ENCODE measurements at places on chromosomes 6 and 20.

DNA sequence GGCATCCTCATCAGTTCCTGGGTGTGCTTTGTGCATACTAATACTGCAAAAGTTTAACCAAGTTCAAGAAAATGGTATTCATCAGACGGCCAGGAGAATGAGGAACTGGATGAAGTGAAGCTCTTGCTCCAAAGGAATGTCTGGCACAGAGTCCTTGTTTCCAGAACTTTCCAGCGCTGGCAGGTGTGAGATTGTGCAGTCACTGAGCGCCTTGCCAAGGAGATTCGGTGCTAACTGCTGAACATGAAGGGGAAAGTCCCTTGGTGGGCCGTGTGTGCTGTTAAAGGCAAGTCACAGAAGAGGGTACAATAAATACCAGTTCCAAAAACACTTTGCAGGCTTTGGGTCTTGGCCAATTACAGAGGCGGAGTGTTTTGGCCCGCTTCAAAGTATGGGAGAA is 262.3 kb upstream of the SOX4 start:
- DNase-seq: no peak
- no peaks in the 10 kb centered on the region for H3K36me3 ChIP-seq
- no peak overlapping the region for H3K27ac ChIP-seq
- no peak overlapping the region for H3K4me3 ChIP-seq
- H3K27me3 ChIP-seq: no peaks in the 10 kb centered on the region

GRCh38 chr6:136782021-136782770 is 10.1 kb downstream of the MAP3K5 start:
- no peaks in the 10 kb centered on the region for H3K36me3 ChIP-seq
- no peaks in the 10 kb centered on the region for H3K27me3 ChIP-seq
- no peak overlapping the region for H3K27ac ChIP-seq
- no peak for DNase-seq
- peaks cover 83% of the 10 kb centered on the region for H3K4me1 ChIP-seq

DNA sequence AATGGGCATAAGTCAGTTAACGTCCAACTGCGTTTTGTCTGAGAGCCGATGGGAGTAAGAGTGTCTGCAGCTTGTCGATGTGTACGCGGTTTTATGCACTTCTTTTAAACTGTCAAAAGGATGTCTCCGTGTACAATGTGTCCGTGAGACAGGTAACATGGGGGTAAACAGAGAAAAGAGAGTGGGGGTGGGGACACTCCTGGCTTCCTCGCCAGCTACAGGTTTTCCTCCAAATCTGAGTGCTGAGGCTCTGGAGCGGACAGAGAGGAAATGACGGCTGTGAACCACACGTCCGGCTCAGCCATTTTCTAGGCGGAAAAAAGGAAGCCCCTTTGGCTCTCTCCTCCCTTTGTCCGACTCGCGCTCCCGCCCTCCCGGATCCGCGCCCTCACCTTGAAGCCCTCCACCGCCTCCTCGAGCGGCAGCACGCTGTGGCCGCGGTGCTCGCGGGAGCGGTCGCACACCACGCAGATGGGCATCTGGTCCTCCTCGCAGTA is 916 bp downstream of the TRIM27 start:
- DNase-seq: no peak
- no peaks in the 10 kb centered on the region for H3K27me3 ChIP-seq
- peak overlapping the region; percentile 94 for H3K27ac ChIP-seq
- H3K4me3 ChIP-seq: peak overlapping the region; percentile 100
- H3K4me1 ChIP-seq: peaks cover 55% of the 10 kb centered on the region

GRCh38 chr6:156068881-156069280 is 613.2 kb upstream of the NOX3 start:
- no peaks in the 10 kb centered on the region for H3K27me3 ChIP-seq
- no peaks in the 10 kb centered on the region for H3K4me1 ChIP-seq
- H3K27ac ChIP-seq: no peak overlapping the region
- no peaks in the 10 kb centered on the region for H3K36me3 ChIP-seq
- H3K4me3 ChIP-seq: no peak overlapping the region

DNA sequence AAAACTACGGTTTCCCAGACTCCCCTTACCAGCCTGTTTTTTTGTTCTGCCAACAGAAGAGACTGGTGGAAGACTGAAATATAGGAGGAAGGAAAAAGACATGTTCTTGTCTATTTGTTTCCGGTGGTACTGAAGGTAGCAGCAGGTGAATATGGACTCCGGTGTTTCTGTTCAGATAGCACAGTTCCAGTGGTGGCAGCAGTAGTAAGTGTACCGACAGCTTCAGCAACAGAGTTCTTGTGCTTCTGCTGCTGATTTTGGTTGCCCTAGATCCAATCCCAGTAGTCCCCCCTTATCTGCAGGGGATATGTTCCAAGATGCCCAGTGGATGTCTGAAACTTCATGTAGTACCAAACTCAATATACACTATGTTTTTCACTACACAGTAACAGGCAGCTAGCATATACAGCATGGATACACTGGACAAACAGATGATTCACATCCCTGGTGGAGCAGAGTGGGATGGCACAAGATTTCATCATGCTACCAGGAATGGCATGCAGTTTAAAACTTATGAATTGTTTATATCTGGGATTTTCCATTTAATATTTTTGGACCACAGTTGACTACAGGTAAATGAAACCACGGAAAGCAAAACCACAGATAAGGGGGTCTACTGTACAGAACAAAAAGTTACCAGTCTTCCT is 301.8 kb downstream of the BTBD9 start:
- H3K27me3 ChIP-seq: no peaks in the 10 kb centered on the region
- H3K27ac ChIP-seq: no peak overlapping the region
- DNase-seq: no peak

- H3K4me3 ChIP-seq: no peak overlapping the region
- no peaks in the 10 kb centered on the region for H3K36me3 ChIP-seq
- H3K27me3 ChIP-seq: no peaks in the 10 kb centered on the region
- DNase-seq: no peak
- H3K4me1 ChIP-seq: no peaks in the 10 kb centered on the region
Measured at GRCh38 chr6:125679651-125680050, 69.8 kb upstream of the HEY2 start.

DNA sequence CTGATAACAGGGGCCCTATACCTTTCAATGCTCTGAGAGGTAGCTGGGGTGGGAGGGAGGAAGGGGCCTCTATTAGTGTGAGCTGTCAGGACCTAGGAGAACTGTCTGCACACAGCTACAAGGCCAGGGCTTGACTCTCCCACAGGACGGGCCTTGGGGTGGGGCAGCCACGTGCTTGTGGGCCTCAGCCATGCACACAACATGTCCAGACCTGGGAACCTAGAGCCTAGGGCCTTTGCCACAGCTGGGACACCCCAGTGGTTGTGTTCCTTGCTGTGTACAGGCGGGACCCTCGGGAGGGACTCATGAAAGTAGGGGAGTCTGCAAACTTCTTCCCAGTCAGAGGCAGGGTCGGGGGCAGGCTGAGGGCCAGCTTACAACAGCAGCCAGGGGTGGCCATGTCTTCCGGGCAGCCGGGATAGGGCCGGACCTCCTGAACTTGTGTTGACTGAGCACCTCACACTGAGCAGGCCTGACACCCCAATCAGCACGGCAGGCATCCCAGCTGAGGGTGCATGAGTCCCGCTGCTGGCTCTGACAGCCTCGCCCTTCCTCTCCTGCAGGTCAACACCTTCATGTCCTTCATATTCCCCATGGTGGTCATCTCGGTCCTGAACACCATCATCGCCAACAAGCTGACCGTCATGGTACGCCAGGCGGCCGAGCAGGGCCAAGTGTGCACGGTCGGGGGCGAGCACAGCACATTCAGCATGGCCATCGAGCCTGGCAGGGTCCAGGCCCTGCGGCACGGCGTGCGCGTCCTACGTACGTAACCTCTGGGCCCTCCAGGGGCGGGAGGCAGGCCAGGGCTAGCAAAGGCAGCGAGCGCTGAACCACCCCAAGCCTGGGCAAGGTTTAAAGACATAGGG is 41.9 kb upstream of the MRGBP start:
- no peaks in the 10 kb centered on the region for H3K4me1 ChIP-seq
- H3K27ac ChIP-seq: no peak overlapping the region
- no peak overlapping the region for H3K4me3 ChIP-seq
- H3K36me3 ChIP-seq: no peaks in the 10 kb centered on the region
- no peaks in the 10 kb centered on the region for H3K27me3 ChIP-seq

- H3K36me3 ChIP-seq: no peaks in the 10 kb centered on the region
- no peaks in the 10 kb centered on the region for H3K4me1 ChIP-seq
- H3K27me3 ChIP-seq: no peaks in the 10 kb centered on the region
- no peak overlapping the region for H3K27ac ChIP-seq
- no peak for DNase-seq
Measured at GRCh38 chr6:3523271-3523670, 66.4 kb upstream of the SLC22A23 start.

DNA sequence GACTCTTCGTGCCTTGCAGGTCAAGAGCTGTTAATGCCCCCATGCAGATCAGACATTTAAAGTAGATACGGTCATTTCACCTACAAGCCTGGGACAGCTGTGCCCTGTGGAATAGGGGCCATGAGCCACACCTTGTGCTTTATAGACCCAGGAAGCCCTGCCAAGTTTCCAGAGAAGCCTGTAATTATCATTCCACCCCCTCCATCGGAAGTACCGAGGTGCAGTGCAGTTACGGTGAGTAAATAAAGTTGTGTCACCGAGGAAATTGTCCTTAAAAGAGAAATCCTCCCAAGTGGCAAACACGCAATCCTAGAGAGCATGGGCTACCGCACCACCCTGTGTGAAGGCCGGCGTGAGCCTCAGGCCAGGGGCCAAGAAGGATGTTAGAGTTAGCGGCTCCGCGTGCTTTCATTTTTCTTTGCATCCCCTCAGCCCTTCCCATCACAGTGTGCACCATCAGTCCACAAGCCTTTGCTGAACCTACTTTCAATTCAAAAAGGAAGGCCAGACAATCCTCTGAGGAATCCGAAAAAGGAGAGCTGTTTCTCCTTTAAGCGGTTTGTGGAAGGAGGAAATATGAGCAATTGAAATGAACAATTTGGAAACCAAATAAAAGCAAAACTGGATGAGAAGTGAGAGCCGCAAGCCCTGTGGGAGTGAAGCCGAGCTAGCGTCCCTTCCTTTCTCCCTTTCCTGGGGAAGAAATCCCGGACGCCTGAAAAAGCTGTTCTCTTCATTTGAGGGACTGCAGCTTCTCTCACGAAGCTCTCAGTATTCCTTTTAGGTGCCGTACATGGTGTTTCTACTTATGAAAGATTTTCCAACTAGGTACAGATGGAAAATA is 183.3 kb upstream of the PDE10A start:
- peaks cover 10% of the 10 kb centered on the region for H3K4me1 ChIP-seq
- DNase-seq: no peak
- peaks cover 71% of the 10 kb centered on the region for H3K27me3 ChIP-seq

- no peak overlapping the region for H3K27ac ChIP-seq
- H3K4me3 ChIP-seq: no peak overlapping the region
- no peaks in the 10 kb centered on the region for H3K36me3 ChIP-seq
- no peaks in the 10 kb centered on the region for H3K4me1 ChIP-seq
- no peaks in the 10 kb centered on the region for H3K27me3 ChIP-seq
- no peak for DNase-seq
Measured at GRCh38 chr20:48471759-48472408, 355.9 kb downstream of the PREX1 start.

- H3K4me3 ChIP-seq: no peak overlapping the region
- no peaks in the 10 kb centered on the region for H3K27me3 ChIP-seq
- H3K27ac ChIP-seq: peak overlapping the region; percentile 18
- H3K36me3 ChIP-seq: no peaks in the 10 kb centered on the region
- no peaks in the 10 kb centered on the region for H3K4me1 ChIP-seq
Measured at GRCh38 chr6:152368751-152369624, 268.2 kb downstream of the SYNE1 start.

DNA sequence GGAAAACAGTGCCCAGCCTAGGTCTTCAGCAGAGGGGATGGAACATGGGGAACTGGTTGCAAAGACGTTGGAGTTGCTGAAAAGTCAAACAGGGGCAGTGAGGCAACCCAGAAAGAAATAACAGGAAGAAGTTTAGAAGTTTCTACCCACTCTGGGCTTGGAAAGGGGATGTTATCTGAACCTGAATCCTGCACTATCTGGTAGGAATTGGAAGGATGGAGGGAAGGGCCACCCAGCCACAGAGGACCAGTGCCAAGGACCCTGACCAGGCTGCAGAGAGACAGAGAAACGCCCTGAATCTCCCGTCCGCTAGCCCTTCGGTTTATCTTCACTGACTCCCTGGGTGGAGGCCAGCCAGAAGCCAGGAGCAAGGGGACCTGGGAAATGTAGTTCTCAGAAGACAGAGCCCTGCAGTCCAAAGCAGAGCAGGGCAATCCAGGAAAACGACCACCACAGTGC is 217.3 kb upstream of the RREB1 start:
- no peaks in the 10 kb centered on the region for H3K27me3 ChIP-seq
- no peak overlapping the region for H3K4me3 ChIP-seq
- DNase-seq: no peak
- no peaks in the 10 kb centered on the region for H3K36me3 ChIP-seq
- H3K27ac ChIP-seq: no peak overlapping the region

DNA sequence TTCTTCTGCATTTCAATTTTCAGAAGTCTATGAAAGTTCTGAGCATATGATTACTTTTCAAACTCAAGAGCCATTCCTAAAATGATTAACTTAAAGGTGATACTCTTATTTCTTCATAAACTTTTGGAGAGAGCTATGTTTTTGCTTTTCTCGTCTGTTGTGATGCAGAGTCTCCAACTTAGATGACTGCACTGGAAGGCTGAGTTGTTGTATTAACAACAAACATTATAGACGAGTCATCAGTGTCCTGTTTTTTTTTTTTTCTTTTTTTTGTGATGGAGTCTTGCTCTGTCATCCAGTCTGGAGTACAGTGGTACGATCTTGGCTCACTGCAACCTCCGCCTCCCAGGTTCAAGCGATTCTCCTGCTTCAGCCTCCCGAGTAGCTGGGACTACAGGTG is 101.9 kb downstream of the CD109 start:
- H3K36me3 ChIP-seq: no peaks in the 10 kb centered on the region
- H3K4me1 ChIP-seq: no peaks in the 10 kb centered on the region
- no peak overlapping the region for H3K27ac ChIP-seq
- no peak overlapping the region for H3K4me3 ChIP-seq
- DNase-seq: no peak

- H3K4me1 ChIP-seq: no peaks in the 10 kb centered on the region
- DNase-seq: no peak
- H3K27me3 ChIP-seq: no peaks in the 10 kb centered on the region
- H3K36me3 ChIP-seq: no peaks in the 10 kb centered on the region
- no peak overlapping the region for H3K4me3 ChIP-seq
Measured at GRCh38 chr6:36666287-36666686, 12.2 kb upstream of the CDKN1A start.

GRCh38 chr6:139161817-139162284 is 27.0 kb downstream of the HECA start:
- DNase-seq: no peak
- H3K27me3 ChIP-seq: no peaks in the 10 kb centered on the region
- peaks cover 11% of the 10 kb centered on the region for H3K36me3 ChIP-seq

- no peaks in the 10 kb centered on the region for H3K36me3 ChIP-seq
- peaks cover 5% of the 10 kb centered on the region for H3K4me1 ChIP-seq
- H3K27ac ChIP-seq: no peak overlapping the region
- DNase-seq: no peak
- H3K27me3 ChIP-seq: no peaks in the 10 kb centered on the region
Measured at GRCh38 chr6:82204020-82204419, 43.5 kb downstream of the IBTK start.
